ENCODE measurements at places on chromosomes 4 and X. TPM values are rescaled to one million over a fixed set of nuclear protein-coding genes. Genes with fewer than 3 reads are reported as not detected.

EDA2R gene
- 0.87 TPM for total RNA-seq

KANTR gene
- 6.3 TPM for total RNA-seq

NPNT gene
- total RNA-seq: not detected

CSAG1 gene
- total RNA-seq: not detected

DNA sequence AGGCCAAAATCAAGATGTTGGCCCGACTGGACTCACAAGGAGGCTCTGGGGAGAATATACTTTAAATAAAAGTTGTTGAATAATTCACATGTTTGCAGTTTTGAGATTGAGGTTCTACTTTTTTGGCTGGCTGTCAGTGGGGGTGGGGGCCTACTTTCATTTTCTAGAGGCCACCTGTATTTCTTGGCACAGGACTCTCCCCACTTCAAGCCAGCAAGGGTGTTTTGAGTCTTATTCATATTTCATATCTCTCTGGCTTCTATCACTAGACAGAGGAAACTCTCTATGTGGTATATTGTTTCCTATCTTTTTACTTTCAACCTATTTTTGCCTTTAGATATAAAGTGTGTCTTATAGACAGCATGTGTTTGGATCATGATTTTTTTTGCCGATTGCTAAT, 266.4 kb downstream of the PRR32 start:
- no peaks in the 10 kb centered on the region for H3K36me3 ChIP-seq
- H3K27ac ChIP-seq: no peak overlapping the region
- no peak for DNase-seq

DNA sequence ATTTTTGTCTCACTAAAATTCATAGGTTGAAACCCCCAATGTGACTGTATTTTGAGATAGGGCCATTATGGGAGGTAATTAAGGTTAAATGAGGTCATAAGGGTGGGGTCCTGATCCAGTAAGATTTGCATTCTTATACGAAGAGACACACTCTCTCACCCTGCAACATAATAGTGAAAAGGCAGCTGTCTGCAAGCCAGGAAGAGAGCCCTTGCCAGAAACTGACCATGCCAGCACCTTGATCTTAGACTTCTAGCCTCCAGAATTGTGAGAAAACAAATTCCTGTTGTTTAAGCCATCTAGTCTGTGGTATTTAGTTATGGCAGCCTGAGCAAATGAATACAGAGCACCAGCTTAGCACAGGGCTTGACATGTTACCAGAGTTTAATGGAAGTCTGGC, 17.5 kb upstream of the IGSF1 start:
- H3K36me3 ChIP-seq: no peaks in the 10 kb centered on the region
- H3K4me3 ChIP-seq: no peak overlapping the region
- H3K27ac ChIP-seq: no peak overlapping the region
- no peak for DNase-seq
- H3K4me1 ChIP-seq: no peaks in the 10 kb centered on the region
